ENCODE measurements at places on chromosomes 11 and 22.

DNA sequence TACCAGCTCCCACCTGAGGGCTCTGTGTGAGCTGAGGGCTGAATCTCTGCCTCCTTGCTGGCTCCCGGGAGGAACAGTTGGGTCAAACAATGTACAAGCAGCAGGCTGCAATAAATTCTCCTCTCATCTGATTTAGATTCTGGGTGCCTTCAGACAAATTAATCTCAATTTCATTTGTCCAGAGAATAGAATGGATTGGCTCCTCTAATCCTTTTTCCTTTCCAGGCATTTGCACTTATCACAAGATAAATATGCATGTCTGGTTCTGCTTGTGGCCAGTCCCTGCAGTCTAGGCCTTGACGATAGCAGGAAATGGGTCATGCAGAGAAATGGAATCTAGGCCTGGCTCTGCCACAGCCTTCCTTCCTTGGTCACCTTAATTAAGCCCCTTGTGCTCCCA, 28.7 kb downstream of the UPB1 start:
- no peaks in the 10 kb centered on the region for H3K36me3 ChIP-seq
- no peak overlapping the region for H3K4me3 ChIP-seq
- DNase-seq = no peak

- no peaks in the 10 kb centered on the region for H3K27me3 ChIP-seq
- peak overlapping the region; percentile 99 for H3K4me3 ChIP-seq
- no peak for DNase-seq
- peak overlapping the region; percentile 92 for H3K27ac ChIP-seq
Measured at GRCh38 chr11:67272327-67273259, 6.3 kb downstream of the GRK2 start.

DNA sequence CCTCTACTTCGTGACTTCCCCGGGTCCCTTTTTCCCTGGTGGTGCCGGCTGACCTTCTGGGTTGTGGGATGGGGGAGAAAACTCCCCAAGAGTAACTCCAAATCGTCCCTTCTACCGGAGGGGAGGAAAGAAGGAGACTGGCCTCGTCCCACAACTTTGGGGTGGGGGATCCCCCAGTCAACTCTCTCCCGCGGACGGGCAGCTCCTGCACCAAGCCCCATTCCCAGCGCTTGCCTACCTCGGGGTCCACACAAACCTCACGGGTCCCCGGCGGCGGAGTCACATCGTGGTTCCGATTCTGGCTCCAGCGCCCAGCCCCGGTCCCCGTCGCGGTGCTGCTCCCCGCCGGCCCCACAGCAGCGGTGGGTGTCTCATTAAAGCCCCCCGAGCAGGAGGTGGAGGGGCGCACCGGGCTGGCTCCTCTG, 317 bp downstream of the BDNF start:
- peak overlapping the region; percentile 53 for H3K4me3 ChIP-seq
- H3K27me3 ChIP-seq = peaks cover 55% of the 10 kb centered on the region
- peak overlapping the region; percentile 9 for H3K27ac ChIP-seq

DNA sequence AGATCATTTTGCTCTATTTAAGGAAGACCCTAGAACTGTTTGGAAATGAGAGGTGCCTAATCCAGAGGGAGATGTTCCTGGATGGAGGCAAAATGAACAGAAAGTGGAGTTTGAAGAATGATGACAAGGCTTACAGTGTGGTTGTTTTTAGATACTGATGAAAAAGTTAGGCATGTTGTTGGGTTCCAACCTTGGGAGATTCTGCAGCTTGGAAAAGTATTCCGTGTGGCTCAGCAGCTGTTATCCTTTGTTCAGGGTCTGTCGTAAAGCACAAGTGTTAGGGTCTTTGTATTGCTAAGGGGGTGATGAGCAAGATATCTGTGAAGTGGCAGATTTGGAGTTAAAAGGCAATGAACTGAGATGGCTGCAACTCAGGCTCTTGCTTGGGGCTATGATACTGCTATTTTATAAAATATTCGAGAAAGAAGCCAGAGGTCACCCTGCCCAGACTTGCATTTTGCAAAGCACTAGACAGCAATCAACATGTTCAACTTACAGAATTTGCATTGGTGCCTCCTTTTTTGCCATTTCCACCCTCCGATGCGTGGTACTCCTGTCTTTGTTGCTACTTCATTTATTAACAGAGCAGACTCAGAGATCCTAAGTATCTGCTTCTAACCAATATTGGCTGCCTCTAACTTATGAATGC, 45.3 kb upstream of the POGLUT3 start:
- peaks cover 27% of the 10 kb centered on the region for H3K27me3 ChIP-seq
- H3K27ac ChIP-seq = no peak overlapping the region
- DNase-seq = no peak
- no peak overlapping the region for H3K4me3 ChIP-seq

- no peak for DNase-seq
- no peak overlapping the region for H3K27ac ChIP-seq
- H3K36me3 ChIP-seq = no peaks in the 10 kb centered on the region
- H3K4me1 ChIP-seq = peaks cover 14% of the 10 kb centered on the region
Measured at GRCh38 chr11:125402435-125402834, 93.6 kb downstream of the FEZ1 start.

DNA sequence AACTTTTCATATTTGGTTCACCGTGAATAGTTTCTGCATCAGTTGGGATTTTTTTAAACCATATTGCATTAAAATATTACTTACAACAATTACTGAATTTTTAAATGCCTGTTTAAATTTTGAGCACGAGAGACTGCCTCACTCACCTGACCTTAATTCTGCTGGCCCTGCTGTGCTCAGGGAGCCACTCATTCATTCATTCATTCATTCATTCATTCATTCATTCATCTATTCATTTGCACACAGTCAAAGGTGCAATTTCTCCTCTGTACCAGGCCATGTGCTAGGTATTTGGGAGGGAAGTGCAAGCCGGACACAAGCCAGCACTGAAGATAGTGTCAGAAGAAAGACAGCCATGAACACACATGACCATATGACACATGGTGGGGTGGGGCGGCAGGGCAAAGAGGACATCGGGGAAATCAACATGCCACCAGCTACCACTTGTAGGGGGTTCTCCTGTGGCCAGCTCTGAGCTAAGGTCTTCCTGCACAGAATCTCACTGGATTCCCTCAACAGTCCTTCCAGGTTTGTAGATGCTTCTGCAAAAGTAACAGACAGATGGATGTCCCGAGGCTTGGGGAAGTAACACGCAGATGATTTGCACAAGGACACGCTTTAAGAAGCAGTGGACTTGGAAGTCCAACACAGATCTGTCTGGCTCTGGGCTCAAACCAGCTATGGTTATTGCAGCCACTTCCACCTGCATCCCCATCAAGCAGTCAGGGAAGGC, 568 bp upstream of the CSF2RB start:
- DNase-seq = no peak
- peaks cover 23% of the 10 kb centered on the region for H3K4me1 ChIP-seq
- H3K36me3 ChIP-seq = peaks cover 18% of the 10 kb centered on the region

DNA sequence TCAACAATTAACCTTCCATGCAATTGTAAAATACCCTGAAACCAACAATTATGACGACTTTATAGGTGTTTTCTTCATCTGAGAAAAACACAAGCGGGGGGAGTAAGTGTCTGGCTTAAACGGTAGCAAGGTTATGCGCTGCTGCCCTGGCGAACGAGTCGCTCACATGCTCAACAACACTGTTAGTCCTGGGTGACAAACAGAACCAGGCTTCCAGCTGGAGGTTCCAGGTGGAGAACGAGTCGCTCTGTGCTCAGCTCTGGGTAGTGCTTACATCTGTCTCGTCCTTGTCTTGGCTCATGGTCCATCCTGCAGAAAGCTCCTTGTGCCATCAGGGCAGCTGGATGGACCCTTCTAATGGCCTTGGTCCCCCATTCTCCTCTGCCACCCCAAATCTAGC, 48.2 kb downstream of the PC start:
- H3K4me3 ChIP-seq = no peak overlapping the region
- H3K36me3 ChIP-seq = no peaks in the 10 kb centered on the region
- DNase-seq = no peak

DNA sequence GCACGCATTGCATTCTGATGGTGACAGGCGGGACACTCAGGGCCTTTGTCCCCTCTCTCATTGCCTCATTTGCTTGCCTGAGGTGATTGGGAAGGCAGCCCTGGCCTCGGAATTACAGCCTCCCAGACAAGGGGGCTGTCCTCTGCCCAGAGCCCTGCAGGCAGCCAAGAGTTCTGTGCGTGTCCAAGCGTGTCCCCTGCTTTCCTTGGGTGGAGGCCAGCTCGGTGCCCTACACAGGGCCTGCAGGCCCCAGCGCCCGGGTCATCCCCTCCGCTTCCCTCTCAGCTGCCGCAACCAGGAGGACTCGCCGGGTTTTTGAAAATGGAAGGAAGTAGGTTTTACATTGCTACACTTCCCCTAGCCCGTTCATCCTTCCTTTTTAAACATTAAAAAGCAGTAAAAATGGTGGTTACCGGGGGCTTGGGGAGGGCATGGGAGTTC, 1.9 kb downstream of the GRAMD4 start:
- H3K27me3 ChIP-seq = no peaks in the 10 kb centered on the region
- DNase-seq = no peak
- peaks cover 16% of the 10 kb centered on the region for H3K36me3 ChIP-seq
- peak overlapping the region; percentile 89 for H3K27ac ChIP-seq

DNA sequence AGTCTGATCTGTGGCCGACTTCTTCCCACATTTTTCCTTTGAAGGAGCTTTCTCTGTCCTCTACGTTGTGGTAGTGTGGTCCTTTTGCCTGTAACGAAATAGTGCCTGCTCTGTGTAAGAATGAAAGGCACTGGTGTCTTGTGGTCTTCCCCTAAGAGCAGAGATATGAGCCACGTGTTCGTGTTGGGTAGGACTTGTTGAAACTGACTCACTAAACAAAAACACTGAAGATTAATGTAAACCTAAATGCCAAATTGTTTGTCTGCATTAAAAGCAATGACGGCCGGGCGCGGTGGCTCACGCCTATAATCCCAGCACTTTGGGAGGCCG, 10.1 kb upstream of the RPS3 start:
- no peak overlapping the region for H3K27ac ChIP-seq
- peaks cover 20% of the 10 kb centered on the region for H3K27me3 ChIP-seq
- H3K4me1 ChIP-seq = peaks cover 2% of the 10 kb centered on the region
- no peak overlapping the region for H3K4me3 ChIP-seq
